ENCODE measurements at places on chromosomes 2 and 18. TPM values are rescaled to one million over a fixed set of nuclear protein-coding genes. Genes with fewer than 3 reads are reported as not detected.
A peak's percentile ranks its signal among the peaks of the same experiment; 100 is the strongest.

The CCL20 gene
- total RNA-seq = 18.0 TPM

The LOXHD1 gene
- total RNA-seq = not detected

The SPR gene
- 18.1 TPM for total RNA-seq

GRCh38 chr2:174184915-174185314 is 63.4 kb downstream of the OLA1 start:
- peaks cover 10% of the 10 kb centered on the region for H3K36me3 ChIP-seq
- H3K4me1 ChIP-seq = peaks cover 28% of the 10 kb centered on the region
- no peak overlapping the region for H3K27ac ChIP-seq
- H3K4me3 ChIP-seq = no peak overlapping the region

The EGR4 gene
- 0.22 TPM for total RNA-seq

- H3K27me3 ChIP-seq = no peaks in the 10 kb centered on the region
- H3K27ac ChIP-seq = no peak overlapping the region
- H3K36me3 ChIP-seq = no peaks in the 10 kb centered on the region
- H3K4me3 ChIP-seq = no peak overlapping the region
- peak; percentile 55 for DNase-seq
Observed at GRCh38 chr2:79982445-79982844, 322.1 kb downstream of the LRRTM1 start.

DNA sequence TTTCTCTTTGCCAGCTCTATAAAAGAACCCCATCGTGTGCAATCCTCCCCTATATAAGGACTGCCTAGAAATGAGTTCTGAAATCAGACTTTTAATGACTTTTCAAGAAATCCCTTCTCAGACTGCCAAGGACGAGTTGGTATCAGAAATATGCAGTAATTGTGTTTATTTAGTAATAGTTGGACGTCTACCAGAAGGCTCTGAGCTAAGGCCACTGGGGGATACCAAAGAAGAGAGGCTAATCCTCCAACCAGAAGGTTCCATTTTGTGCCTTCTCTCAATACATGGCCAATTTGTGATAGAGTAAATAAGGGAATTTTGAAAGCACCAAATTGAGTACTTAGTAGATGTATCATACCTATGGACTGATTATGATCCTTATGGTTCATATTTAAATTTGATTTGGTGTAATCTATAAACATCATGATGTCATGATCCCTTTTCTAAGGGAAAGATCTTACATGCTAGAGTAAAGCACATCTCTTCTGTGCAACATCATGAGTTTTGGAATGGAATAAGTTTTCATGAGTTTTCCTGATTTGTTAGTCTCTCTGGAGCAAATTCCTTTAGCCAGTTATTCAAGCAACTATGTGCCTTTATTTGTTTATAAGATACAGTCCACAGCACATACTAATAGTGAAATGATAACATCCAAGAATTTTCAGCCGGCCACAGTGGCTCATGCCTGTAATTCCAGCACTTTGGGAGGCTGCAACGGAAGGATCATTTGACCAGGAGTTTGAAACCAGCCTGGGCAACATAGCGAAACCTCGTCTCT is 82.2 kb upstream of the LTBP1 start:
- no peak overlapping the region for H3K27ac ChIP-seq
- no peaks in the 10 kb centered on the region for H3K36me3 ChIP-seq

GRCh38 chr2:188604579-188604978 is 312.9 kb downstream of the GULP1 start:
- no peaks in the 10 kb centered on the region for H3K27me3 ChIP-seq
- H3K4me1 ChIP-seq = no peaks in the 10 kb centered on the region

DNA sequence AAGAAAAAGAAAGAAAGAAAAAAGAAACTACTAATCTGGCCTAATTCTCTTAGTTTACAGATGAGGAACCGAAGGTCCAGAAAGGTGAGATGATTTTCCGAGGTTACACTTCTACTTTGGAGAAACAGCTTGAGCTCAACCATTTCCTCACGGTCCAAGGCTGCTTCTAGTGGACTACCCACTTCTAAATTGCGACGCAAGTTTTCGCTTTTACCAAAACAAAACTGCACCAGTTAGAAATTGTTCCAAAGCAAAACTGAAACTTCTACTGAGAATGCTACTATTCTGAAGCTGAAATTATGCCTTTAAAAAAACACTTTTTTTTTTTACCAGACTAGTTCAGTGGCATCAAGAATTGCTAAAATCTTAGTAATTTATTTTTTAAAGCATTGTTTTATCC is 101.6 kb downstream of the INO80D start:
- H3K27ac ChIP-seq = no peak overlapping the region
- H3K36me3 ChIP-seq = peaks cover 9% of the 10 kb centered on the region
- no peak for DNase-seq
- H3K4me1 ChIP-seq = no peaks in the 10 kb centered on the region

The EN1 gene
- total RNA-seq = not detected

- peak; percentile 45 for DNase-seq
- H3K4me1 ChIP-seq = peaks cover 24% of the 10 kb centered on the region
- no peak overlapping the region for H3K27ac ChIP-seq
Observed at GRCh38 chr2:233707940-233708644, 4.6 kb upstream of the UGT1A5 start.

- H3K4me3 ChIP-seq = no peak overlapping the region
- peaks cover 66% of the 10 kb centered on the region for H3K36me3 ChIP-seq
- H3K27ac ChIP-seq = peak overlapping the region; percentile 84
- no peak for DNase-seq
- no peaks in the 10 kb centered on the region for H3K4me1 ChIP-seq
- H3K27me3 ChIP-seq = no peaks in the 10 kb centered on the region
Observed at GRCh38 chr2:219384859-219385258, 2.9 kb downstream of the DNPEP start.

- no peak overlapping the region for H3K27ac ChIP-seq
- no peaks in the 10 kb centered on the region for H3K36me3 ChIP-seq
- no peaks in the 10 kb centered on the region for H3K4me1 ChIP-seq
- H3K27me3 ChIP-seq = no peaks in the 10 kb centered on the region
- H3K4me3 ChIP-seq = no peak overlapping the region
- no peak for DNase-seq
Observed at GRCh38 chr2:156986339-156986988, 271.0 kb upstream of the GALNT5 start.

DNA sequence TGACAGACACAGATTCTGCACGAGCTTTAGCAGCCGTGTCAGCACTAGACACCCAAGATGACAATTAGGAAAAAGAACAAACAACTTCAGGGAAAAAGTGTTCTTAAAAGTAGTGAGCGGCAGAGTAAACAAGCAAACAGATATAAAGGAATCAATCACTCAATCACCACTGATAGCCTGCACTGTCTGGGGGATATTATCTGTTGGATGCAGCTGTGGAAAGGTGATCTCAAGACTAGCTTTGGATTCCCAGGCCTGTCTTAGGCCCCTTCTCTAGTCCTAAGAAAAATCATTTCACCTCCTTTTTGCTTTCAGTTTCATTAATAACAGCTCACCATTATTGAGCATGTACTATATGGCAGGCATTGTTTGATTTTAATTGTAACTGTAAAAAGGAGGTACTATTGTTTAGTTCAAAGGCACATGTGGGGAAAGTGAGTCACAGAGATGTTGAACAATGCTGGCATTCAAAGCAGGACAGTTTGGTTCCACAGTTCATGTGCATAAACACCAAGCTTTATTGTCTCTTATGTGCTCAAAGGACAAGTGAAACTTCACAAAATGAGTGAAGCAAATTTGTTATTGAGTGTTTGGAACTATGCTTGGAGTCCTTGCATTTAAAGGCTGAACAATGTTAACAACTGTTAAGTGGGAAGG is 147.3 kb upstream of the TCF4 start:
- H3K27ac ChIP-seq = no peak overlapping the region
- no peak for DNase-seq
- no peaks in the 10 kb centered on the region for H3K27me3 ChIP-seq
- H3K36me3 ChIP-seq = peaks cover 4% of the 10 kb centered on the region

DNA sequence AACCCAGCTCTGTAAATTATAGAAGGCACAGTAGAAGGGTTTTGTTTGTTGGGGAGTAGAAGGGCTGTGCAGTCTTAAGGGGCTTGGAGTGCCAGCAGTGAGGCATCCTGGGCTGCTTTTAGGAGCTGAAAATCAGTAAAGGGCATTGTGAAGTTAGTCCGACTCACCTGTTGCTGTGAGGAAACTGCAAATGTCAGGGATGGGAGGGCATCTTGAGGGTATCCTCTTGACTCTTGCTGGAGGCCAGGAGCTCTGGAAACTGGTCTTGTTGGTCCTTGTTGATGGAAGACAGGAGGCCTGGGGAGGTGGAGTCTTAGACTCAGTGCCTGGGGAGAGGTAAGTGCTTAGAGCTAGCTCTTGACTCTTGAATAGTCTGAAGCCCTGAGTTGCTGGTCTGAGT is 14.1 kb downstream of the CEP192 start:
- H3K36me3 ChIP-seq = peaks cover 35% of the 10 kb centered on the region
- H3K27ac ChIP-seq = no peak overlapping the region
- no peak overlapping the region for H3K4me3 ChIP-seq
- H3K27me3 ChIP-seq = no peaks in the 10 kb centered on the region
- H3K4me1 ChIP-seq = no peaks in the 10 kb centered on the region

GRCh38 chr2:46142546-46143428 is 154.4 kb upstream of the EPAS1 start:
- H3K27ac ChIP-seq = no peak overlapping the region
- H3K4me1 ChIP-seq = peaks cover 9% of the 10 kb centered on the region
- no peaks in the 10 kb centered on the region for H3K27me3 ChIP-seq
- H3K36me3 ChIP-seq = peaks cover 4% of the 10 kb centered on the region

DNA sequence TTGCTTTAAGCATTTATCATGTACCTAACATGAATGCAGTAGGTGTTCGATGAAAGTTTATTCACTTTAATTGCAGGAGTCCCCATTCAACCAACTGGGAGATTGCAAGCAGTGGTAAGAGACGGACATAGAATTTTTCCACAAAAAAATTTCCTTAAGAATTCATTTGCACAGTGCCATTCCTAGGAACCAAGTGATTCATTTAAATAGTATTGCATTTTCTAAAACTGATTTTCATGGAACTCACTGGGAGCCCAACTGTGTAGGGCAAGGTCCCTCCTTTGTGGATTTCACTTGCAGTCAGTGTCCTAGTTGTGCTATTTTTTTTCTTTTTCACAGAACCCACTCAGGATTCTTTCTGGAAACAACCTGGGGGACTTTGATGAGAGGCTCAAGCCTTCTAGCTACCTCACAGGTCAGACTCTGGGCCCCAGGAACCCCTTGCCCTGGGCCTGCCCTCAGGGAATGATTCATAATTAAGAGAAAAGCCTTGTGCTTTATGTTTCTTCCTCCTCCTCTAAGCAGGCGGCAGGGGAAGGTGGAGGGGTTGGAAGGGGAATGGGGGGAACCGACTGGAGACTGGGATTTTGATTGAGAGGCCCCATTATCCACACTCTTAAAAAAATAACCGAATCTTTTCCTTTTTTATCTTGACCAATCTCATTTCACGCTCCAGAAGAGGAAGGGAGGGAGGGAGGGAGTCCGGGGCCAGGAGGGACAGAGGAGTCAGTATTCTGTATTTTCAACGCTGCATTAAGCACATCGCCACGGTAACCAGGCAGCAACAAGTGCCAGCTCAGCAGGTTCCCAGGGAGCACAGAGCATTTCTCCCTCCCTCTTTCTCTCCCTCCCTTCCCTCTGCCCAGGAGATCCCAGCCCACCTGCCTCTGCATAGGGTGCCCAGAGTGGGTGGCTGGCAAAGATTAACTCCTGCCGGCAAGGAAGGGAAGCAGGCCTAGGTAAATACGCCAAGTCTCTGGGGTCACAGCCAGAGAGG is 51.8 kb downstream of the PSD4 start:
- no peak for DNase-seq
- H3K4me1 ChIP-seq = peaks cover 5% of the 10 kb centered on the region
- H3K4me3 ChIP-seq = no peak overlapping the region
- no peaks in the 10 kb centered on the region for H3K36me3 ChIP-seq
- no peak overlapping the region for H3K27ac ChIP-seq
- H3K27me3 ChIP-seq = no peaks in the 10 kb centered on the region

The CFC1 gene
- not detected for total RNA-seq

DNA sequence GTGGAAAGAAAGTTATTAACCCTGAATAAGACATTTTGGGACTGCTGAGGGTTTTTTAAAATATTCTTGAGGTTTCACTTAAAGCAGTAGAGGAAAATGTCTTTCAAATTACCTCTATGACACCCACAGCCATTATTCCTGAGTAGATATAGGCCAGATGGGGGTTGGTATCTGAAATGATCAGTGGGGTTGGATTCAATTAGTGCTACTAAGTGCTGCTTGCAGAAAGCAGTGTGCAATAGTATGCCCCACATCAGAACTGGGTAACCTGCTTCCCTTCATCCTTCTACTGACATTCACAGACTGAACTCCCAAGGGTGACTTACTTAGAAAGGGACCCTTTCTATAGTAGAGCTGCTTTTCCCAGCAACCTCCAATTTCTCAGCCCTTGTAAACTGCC is 7.3 kb upstream of the ETAA1 start:
- no peaks in the 10 kb centered on the region for H3K27me3 ChIP-seq
- no peak overlapping the region for H3K4me3 ChIP-seq
- no peak for DNase-seq
- peaks cover 7% of the 10 kb centered on the region for H3K36me3 ChIP-seq

The ALK gene
- not detected for total RNA-seq

The EFR3B gene
- total RNA-seq = 0.09 TPM

DNA sequence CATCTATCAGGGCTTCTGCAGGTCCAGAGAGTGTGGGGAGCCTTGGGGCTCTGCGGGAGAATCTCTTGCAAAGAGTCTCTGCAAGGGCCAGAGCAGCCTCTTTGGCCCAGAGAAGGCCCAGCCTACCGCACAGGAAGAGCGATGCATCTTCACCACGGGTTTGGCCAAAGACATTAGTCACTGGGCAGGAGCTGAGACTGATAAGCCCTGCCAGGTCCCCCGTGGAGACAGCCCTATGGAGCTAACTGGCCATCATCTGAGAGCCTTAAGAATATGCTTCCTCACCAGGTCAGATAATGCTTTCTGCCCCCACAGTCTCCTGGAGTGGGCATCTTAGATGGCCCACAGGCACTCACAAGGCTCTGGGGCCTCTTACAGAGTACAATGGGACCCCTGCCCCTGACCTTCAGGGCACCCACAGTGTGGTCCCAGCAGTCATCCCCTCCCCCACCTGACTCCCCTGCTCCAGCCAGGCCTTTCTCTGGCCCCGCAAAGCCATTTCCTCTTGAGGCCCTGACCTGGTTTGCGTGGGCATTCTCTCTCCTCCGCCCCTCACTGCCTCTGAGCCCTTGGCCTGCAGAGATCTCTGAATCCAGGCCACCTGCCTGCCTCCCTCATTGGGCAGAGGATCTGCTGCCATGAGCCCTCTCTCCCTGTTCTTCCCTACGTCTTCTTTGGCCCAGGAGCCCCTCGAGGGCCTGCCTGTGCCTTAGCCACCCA is 31.9 kb upstream of the MAPRE3 start:
- peaks cover 7% of the 10 kb centered on the region for H3K4me1 ChIP-seq
- H3K27ac ChIP-seq = no peak overlapping the region
- no peaks in the 10 kb centered on the region for H3K36me3 ChIP-seq
- no peak overlapping the region for H3K4me3 ChIP-seq

The REG1A gene
- not detected for total RNA-seq

- H3K27me3 ChIP-seq = no peaks in the 10 kb centered on the region
- DNase-seq = peak; percentile 19
- H3K4me3 ChIP-seq = no peak overlapping the region
- no peaks in the 10 kb centered on the region for H3K36me3 ChIP-seq
Observed at GRCh38 chr2:138059487-138060300, 95.4 kb downstream of the HNMT start.
